ENCODE measurements at places on chromosomes 7 and 10.

DNA sequence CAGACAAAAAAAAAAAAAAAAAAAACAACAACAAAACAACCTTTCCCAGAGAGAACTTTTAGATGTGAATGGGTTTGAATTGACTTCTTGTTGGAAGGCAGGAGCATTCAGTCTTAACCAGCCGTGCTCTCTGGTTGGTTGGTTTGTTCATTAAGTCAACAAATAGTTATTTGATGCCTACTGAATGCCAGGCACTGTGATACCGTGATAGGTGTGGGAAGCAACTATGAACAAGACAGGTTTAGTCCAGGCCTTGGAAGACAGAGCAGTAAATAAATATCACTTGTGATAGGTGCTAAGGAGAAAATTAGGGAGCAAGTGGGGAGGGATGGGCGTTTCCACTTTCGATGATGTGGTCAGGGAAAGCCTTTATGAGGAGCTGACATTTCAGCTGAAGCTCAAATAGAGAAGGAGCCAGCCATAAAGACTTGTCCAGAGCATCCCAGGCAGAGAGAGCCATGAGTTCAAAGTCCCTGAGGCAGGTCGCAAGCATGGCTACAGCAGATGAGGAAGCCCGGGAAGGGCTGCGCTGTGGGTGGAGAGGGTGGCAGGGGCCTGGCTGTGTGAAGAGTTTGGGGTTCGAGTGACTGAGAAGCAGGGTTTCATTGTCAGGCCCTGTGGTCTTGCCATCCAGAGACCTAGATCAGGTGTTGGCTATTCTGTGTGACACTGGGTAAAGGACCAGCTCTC, 8.0 kb downstream of the TSPAN15 start:
- no peak for DNase-seq

DNA sequence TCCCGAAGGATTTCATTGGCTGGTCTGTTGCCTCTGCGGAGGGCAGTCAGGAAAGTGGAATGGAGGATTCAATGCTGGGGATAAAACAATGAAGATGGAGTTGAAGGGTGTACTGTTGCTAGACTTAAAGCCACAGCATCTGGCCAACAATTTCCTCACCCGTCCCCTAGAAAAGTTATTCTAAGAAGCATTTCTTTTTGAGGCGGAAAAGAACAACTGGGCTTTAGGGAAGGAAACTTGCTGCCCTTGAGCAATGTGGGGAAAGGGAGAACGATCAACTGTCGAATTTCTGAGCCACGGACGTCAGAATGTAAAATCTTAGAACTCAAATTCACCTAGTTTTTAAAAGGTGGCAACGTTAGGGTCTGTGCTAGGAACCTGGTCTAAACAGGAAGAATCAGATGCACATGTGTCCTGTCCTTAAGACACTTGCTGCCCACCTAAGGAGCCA, 664 bp downstream of the FMC1 start:
- no peak for DNase-seq

GRCh38 chr7:66739953-66740301, 606 bp upstream of the RABGEF1 start:
- DNase-seq: no peak

GRCh38 chr10:3002304-3002703, 65.0 kb upstream of the PFKP start:
- no peak for DNase-seq

DNA sequence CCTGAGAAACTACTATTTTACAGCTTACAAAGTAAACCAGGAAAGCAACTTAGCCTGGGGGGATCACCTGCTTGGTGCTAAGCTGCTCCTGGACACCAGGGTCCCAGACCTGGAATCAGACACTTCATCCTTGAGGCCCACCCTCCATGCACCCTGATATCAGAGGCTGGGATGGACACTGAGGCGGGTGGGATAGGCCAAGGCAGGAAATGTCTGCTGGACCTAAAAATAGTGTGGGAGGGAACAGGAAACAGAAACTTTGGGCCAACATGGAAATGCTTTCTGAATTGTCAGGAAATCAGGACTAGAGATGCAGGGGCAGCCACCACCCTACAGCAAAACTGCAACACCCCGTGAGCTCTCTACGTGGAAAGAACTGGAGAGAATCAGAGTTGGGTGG, 101.5 kb upstream of the PODXL start:
- no peak for DNase-seq
